ENCODE measurements at places on chromosomes 2 and 18.

DNA sequence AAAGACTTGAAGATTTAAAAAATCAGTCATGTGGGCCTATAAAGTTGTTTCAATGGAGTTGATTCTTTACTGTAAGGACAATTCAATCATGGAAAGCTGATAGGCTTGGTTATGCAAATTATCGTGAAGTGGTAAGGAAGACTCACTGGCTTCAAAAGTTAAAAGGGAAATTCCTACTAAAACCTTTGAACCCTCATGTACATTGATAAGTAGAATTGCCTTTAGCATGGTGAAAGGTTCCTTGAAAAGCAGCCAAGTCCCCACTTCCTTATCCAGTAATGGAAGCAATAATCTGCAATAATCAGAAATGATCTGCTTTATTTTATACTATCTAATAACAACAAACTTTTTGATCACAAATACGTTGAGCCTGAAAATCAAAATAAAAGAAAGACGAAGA is 14.4 kb upstream of the CCL20 start:
- DNase-seq = no peak

GRCh38 chr2:241914542-241914941 is 45.0 kb downstream of the RTP5 start:
- DNase-seq = no peak

DNA sequence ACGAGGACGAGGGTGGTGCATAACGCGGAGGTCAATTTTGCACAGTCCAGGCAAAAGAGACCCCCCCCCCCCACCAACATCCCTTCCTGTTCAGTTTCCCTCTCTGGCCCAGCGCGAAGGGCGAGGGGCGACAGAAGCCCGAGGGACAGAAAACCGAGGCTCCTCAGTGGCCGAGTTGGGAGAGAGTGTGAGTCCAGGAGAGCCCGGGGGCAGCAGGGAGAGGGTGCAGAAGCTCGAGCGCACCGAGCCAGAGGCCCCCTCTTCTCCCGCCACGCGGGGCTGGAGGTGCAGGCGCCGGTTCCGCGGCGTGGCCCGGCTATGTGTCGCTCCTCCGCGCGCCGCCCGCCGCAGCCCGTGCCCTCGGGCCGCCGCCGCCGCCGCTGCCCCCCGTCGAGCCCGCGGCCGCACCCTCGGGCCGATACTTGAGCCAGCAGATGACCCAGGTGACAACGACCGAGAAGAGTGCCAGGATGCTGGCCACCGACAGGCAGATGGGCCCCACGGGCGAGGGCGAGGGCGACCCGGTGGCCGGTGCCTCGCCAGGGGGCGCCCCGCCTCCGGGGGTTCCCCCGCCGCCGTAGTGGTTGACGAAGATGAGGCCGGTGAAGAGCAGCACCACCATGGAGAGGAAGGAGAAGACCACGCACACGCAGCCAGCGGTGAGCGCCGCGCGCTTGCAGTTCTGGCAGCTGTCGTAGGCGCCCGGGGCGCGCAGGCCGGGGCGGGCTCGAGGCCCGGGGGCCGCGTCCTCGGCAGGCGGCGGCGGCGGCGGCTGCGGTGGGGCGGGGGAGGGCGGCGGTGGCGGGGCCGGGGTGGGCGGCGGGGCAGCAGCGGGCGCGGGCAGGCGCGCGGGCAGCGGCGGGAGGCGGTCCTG is 20.2 kb upstream of the PAX3 start:
- no peak for DNase-seq

DNA sequence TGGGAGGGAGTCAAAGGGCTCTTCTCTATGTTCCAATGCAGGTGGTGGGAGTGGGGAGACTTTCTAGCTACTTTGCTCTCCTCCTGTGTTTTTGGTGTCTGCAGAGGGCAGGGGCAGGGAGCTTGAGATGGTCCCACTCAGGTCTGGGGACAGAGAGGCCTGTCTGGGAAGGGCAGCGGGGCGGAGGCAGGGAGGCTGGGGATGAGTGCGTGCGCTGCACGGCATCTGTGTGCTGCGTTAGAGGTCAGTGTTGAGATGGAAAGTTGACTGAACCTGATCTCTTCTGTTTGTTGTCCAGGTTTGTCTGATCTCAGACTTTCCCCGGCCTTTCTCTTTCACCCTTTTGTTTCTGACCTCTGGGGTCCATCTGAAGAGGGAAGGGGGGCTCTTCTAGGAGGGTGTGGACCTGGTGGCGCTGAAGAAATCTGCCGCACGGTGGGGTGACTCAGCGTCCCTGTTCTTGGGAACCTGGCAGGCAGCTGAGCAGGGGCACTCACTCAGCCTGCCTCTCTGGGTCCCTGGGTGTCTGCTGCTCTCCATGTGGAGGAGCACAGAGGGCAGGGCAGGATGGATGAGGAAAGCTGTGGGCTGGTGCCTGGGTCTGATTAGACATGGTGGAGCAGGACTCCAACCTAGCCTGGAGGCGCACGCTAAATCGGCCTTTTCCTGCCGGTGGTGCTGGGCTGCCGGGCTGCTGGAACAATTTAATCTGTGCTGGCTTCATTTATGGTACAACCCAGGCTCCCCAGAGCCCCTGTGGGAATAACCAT is 24.1 kb downstream of the IGFBP2 start:
- DNase-seq = no peak

DNA sequence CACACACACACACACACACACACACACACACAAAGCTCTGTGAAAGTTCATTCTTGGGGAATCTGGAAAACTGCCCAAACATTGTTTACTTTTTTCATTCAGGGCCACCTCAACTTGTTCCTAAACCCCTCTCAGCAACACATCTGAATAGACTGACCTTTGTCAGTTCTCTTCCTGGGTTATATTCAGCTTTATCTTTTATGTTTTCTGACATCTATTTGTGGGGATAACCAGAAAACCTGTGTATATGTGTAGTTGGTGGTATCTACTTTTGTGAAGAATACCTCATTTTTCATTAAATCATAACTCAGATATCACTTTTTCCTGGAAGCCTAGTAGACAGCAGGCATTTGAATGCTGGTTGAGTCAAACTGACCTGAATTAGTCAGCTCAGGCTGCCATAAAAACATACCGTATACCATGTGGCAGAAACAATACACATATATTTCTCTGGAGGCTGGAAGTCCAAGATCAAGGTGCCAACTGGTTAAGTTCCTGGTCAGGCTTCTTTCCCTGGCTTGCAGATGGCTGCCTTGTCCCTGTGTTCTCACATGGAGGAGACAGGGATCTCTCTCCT is 11.0 kb upstream of the RNF144A start:
- no peak for DNase-seq

GRCh38 chr2:1407950-1408675 is 5.2 kb upstream of the TPO start:
- no peak for DNase-seq

- no peak for DNase-seq
These were observed 144.3 kb downstream of the MYO3B start for GRCh38 chr2:170322140-170322766.

GRCh38 chr2:61356261-61356957 is 114.5 kb downstream of the USP34 start:
- no peak for DNase-seq

GRCh38 chr2:220931491-220931890 is 640.6 kb downstream of the EPHA4 start:
- no peak for DNase-seq

DNA sequence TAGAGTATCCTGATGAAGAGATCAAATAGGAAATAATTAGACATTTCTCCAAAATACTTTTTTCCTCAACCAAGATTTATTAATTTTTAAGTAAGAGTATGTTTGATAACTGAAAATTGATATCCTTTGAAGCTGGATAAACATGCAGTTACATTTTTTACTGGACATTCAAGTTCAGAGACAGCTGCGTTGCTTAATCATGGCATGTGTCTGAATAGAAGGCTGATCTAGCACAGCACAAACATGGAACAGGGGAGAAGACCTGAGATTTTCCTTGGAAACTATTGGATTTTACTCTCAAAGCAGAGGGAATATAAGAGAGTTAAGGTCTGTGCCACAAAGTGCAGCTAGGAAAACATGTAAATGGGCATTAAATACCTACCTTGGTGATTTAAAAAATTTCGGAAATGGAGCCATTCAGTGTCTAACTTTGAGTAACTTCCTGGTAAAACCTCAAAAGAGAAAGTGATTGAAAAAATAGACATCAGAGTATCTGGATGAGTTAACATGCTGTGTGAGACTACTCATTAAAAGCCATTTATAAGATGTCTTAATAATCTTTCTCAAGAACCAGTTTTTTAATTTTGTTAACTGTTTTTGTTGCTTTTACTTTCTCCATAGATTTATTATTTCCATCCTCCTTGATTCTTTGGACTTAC is 31.8 kb downstream of the CRIM1 start:
- no peak for DNase-seq

DNA sequence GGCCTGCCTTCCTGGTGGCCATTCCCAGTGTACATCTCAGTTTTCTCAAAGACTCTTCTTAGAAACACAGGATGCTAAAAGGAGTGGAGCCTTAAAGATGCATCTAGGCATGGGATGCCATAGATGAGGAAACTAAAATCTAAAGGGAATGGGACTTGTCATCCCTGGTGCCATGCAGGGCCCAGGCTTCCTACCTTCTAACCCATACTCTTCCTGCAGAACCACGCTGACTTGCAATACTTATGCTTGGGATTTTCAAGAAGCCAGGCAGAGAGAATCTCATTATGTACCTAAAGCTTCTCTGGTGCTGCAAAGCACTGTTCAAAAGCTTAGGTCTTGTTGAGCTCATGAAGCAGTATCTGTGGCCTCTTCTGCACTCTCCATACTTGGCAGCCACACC is 329.1 kb downstream of the CYRIA start:
- DNase-seq = no peak

DNA sequence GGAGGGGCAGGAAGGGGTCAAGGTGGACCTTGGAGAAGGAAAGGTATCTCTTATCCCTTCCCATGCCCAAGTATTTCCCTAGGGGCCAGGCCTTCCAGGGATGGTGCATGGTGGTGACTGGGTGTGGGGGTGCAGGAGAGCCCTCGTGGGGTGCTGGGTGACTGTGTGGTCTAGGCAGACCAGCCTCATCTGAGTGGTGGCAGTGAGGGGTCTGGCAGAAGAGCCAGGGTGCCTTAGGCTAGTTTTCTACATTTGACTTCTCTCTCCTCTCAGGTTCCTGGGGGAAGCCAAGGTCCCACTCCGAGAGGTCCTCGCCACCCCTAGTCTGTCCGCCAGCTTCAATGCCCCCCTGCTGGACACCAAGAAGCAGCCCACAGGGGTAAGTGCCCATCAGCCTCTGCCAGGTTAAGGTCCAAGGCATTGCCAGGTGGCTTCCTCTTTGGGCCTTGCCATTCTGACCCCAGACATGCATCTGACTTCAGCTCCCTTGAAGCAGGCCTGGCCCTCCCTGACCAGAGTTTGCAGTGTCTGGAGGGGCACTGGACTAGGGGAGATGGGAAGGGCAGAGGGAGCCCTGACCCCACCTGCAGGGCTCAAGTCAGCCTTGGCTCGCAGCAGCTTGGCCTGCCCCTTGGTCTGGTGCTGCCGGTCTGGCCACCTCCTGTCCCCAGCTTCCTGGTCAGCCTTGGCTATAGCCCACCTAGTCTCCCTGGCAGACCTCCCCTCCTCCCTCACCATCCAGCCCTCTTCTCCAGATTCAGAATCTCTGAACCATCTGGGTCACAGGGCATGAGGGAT is 49.8 kb downstream of the DYSF start:
- no peak for DNase-seq

DNA sequence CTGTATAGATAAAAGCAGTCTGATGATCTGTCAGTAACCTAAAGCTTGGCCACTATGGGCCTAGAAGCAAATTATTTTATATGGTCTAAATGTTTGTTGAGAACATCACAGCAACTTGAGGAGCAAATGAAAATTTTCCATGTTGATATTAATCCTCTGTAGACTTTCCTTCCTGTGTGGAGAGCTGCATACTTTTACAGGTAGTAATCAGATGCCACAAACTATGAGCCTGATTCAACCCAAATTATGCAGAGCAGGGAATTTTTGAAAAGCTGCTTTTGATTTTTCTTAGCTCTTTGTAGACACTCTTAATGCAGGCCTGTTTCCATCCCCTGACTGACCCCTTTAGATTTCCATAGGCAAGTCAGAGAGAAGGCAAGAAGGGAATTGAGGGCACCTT is 17.3 kb downstream of the PAX3 start:
- no peak for DNase-seq

GRCh38 chr2:66699793-66700676 is 265.1 kb downstream of the MEIS1 start:
- no peak for DNase-seq

- no peak for DNase-seq
These were observed 83.7 kb downstream of the MCFD2 start for GRCh38 chr2:46831869-46832265.

DNA sequence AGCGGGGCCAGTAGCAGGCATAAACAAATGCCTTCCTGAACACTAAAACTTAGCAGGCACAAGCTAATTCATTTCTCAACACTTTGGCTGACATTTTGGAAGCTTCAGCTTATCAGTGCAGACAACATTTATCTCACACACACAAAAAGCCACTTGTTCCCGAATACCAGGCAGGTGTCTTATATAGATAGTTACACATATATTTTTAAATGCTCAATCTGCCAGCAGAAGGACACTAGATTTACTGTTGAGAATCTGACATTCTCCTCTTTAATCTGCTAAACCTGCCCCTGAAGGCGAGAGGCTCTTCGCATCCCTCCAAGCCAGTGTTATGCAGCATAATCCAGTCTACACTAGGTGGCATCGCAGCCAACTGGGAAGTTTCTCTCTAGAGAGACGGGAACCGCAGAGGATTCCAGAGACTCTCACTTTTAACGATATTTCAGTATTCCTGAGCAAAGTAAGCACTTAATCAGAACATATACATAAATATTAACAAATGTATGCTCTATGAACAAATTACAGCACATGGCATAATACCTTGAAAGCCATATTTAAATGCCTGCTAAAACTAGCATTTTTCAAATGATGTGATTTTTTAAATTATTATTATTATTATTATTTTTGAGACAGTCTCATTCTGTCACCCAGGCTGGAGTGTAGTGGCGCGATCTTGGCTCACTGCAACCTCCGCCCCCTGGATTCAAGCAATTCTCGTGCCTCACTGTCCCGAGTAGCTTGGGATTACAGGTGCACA is 90.2 kb upstream of the SCG2 start:
- DNase-seq = no peak

DNA sequence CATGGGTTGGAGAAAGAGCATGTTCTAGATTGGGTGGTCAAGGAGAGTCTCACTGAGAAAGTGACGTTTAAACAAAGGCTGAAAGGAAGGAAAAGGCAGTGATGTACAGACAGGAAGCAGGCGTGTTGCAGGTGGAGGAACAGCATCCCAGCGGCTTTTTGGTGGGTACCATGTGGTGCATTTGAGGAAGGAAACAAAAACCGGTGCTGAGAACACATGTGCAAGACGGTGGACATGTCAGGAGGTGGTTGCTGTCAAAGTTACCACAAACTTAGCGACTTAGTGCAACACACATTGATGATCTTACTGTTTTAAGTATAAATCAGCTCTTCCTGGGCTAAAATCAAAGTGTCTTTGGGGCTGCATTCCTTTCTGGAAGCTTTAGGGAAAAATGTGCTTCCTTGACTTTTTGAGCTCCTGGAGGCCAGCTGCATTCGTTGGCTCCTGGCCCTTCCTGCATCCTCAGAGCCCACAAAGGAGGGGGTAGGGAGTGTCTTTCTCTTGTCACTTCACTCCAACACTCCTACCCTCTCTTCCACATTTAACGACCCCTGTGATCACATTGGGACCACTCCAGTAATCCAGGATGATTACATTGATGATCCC is 380.6 kb downstream of the FBXO15 start:
- DNase-seq = no peak
